ENCODE measurements at places on chromosomes 1 and 21. TPM values are rescaled to one million over a fixed set of nuclear protein-coding genes. Genes with fewer than 3 reads are reported as not detected.

PROX1 gene
- 0.13 TPM for total RNA-seq

FAM131C gene
- total RNA-seq: not detected

TDRD5 gene
- not detected for total RNA-seq

ZNF593 gene
- 121 TPM for total RNA-seq

MPC2 gene
- total RNA-seq: 31.9 TPM

PRPF38B gene
- total RNA-seq: 76.6 TPM

CELA3B gene
- 5.3 TPM for total RNA-seq

DNAI4 gene
- total RNA-seq: 2.6 TPM

OR2AK2 gene
- total RNA-seq: not detected

PLA2G2F gene
- not detected for total RNA-seq

S100B gene
- total RNA-seq: 0.53 TPM

PTGS2 gene
- total RNA-seq: 5.4 TPM

TAL1 gene
- 0.14 TPM for total RNA-seq

NOL9 gene
- total RNA-seq: 80.2 TPM

TTC39A gene
- 0.38 TPM for total RNA-seq
